Right lobe of liver (tissue), 6 donors: ENCODE measurements at places on chromosomes 11 and 22. TPM values are rescaled to one million over a fixed set of nuclear protein-coding genes. Genes with fewer than 3 reads are reported as not detected.

DNA sequence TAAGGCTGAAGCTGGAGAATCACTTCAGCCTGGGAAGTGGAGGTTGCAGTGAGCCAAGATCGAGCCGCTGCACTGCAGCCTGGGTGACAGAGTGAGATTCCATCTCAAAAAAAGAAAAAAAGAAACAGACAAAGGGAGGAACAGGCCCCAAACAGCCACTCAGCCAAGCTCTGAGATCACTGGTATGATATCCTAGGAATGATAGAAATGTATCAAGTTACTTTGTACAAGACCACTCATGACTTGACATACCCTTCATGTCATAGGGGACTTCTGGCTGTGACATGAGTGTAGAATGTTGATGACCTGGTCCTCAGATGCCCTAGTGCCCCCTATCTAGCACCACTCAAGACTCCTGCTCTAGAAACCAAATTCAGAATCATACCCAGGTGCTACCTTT, 216.5 kb downstream of the NAV2 start:
- DNase-seq: no peak
- no peaks in the 10 kb centered on the region for H3K27me3 ChIP-seq
- no peak overlapping the region for H3K4me3 ChIP-seq
- H3K36me3 ChIP-seq: no peaks in the 10 kb centered on the region
- H3K27ac ChIP-seq: no peak overlapping the region

DNA sequence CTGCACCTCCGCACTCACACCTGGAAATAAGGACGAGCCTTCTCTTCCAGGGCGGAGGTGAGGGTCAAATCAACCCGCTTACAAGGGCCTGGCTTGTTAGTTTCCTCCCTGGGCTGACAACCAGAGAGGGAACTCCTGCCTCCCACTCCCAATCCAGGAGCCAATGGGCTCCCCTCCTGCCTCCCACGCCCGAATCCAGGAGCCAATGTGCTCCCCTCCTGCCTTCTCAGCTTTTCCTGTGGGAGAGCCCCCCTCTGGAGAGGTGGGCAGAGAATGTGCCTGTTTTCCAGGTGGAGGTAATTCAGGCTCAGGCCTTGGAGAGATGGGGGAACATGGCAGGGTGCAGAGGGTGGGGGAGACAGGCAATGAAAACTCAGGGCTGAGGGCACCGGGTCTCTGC, 53.7 kb upstream of the TTLL12 start:
- no peak overlapping the region for H3K27ac ChIP-seq
- no peaks in the 10 kb centered on the region for H3K36me3 ChIP-seq
- no peak for DNase-seq
- peaks cover 37% of the 10 kb centered on the region for H3K4me1 ChIP-seq
- H3K4me3 ChIP-seq: no peak overlapping the region

- H3K4me3 ChIP-seq: no peak overlapping the region
- no peaks in the 10 kb centered on the region for H3K27me3 ChIP-seq
- H3K36me3 ChIP-seq: peaks cover 15% of the 10 kb centered on the region
- peak; percentile 88 for DNase-seq
Measured at GRCh38 chr22:17786435-17787161, 12.3 kb upstream of the BID start.

The CECR2 gene
- 8.8 TPM for total RNA-seq

The OR5T1 gene
- not detected for total RNA-seq

The RRP7A gene
- total RNA-seq: 13.7 TPM
